Upper lobe of right lung (tissue), 1 donor: ENCODE measurements at places on chromosomes 5 and 9. TPM values are rescaled to one million over a fixed set of nuclear protein-coding genes. Genes with fewer than 3 reads are reported as not detected.

- no peaks in the 10 kb centered on the region for H3K27me3 ChIP-seq
- no peaks in the 10 kb centered on the region for H3K4me1 ChIP-seq
- H3K36me3 ChIP-seq = peaks cover 97% of the 10 kb centered on the region
- no peak for DNase-seq
Observed at GRCh38 chr9:5773324-5773999, 59.5 kb downstream of the ERMP1 start.

GRCh38 chr9:123509646-123510045, 153.6 kb downstream of the CRB2 start:
- H3K4me1 ChIP-seq = no peaks in the 10 kb centered on the region
- no peaks in the 10 kb centered on the region for H3K27me3 ChIP-seq
- H3K27ac ChIP-seq = no peak overlapping the region
- no peak overlapping the region for H3K4me3 ChIP-seq
- DNase-seq = no peak
- no peaks in the 10 kb centered on the region for H3K36me3 ChIP-seq

DNA sequence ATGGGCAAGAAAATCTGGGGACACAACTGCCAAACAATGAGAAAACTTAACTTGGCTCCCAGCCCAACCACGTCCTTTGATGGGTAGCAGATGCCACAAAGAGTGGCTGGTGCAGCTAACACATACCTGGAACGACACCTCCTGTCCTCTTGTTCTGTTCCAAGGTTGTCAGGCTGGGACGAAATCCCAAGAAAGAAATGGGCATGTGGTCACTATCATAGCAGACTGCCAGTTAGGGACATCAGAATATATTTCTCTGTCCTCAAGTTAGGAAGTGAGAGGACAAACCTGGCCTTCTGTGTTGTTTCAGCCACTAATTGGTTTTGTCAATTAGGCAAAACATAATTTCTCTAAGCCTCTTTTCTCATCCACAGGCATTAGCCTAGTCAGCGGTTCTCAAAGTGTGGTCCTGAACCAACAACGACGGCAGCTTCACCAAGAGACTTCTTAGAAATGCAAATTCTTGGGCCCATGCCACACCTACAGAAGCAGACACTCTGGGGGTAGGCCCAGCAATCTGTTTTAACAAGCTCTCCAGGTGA, 63.4 kb downstream of the RAPGEF1 start:
- no peaks in the 10 kb centered on the region for H3K27me3 ChIP-seq
- no peak for DNase-seq
- peaks cover 69% of the 10 kb centered on the region for H3K4me1 ChIP-seq
- H3K36me3 ChIP-seq = no peaks in the 10 kb centered on the region

GRCh38 chr9:38112049-38112448, 43.0 kb upstream of the SHB start:
- DNase-seq = no peak
- H3K27me3 ChIP-seq = no peaks in the 10 kb centered on the region
- no peak overlapping the region for H3K4me3 ChIP-seq
- no peaks in the 10 kb centered on the region for H3K4me1 ChIP-seq
- H3K36me3 ChIP-seq = no peaks in the 10 kb centered on the region

DNA sequence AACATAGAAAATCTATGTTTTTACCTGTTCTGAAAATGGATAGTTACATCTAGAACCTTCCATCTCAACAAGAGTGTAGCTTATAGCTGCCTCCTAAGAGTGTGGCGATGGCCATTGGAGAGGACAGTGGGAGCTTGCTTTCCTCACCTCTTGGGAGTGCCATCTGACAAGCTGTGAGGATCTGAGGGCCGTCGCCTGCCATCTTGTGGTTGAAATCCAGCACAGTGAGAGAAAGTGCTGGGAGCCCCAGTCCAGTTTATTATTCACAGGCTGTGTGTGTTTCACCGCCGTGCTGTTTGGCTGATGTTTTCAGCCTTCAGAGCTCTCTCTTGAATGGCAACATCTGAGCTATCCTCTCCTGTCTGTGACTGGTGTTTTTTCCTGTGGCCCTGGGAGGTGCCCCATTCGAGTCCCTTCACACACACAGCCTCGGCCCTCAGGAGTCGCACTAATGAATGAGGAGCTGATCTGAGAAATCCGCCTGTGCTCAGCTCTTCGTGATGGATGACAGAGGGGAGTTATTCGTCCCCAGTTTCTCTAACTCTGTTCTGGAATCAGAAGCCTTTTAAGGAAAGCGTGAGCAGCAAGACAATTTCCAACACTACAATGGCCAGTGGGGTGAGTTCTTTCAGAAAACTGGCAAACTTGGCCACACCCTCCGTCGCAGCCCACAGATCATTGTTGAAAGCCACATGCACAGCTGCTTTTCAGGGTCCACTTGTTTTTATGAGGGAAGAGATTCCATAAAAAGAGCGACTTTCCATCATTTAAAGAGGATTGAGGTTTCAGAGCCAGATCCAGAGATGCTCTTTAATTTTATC, 170.3 kb downstream of the PDZD2 start:
- no peaks in the 10 kb centered on the region for H3K27me3 ChIP-seq
- no peak overlapping the region for H3K4me3 ChIP-seq
- peak; percentile 74 for DNase-seq
- H3K4me1 ChIP-seq = no peaks in the 10 kb centered on the region
- H3K36me3 ChIP-seq = no peaks in the 10 kb centered on the region

DNA sequence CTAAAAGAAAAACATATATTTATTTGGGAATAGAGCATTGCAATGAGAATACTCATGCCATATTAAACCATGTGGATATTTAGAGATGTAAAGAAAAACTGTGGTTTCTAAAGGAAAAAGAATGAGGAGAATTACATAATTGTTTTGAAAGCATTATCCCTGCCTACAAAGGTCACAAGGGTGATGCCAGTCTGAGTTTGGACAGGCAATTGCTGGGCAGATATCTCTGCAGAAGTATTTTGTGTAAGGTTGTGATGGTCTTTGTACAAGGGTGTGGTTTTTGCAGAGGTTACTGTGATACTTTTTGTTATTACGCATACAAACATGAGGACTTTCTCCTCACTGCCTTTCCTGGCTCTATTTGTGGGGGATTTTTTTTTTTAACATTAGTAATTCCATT, 2022.9 kb upstream of the CDH6 start:
- no peaks in the 10 kb centered on the region for H3K27me3 ChIP-seq
- no peak for DNase-seq
- no peaks in the 10 kb centered on the region for H3K4me1 ChIP-seq
- H3K36me3 ChIP-seq = no peaks in the 10 kb centered on the region
- no peak overlapping the region for H3K4me3 ChIP-seq
- H3K27ac ChIP-seq = no peak overlapping the region

- H3K4me3 ChIP-seq = no peak overlapping the region
- H3K27me3 ChIP-seq = no peaks in the 10 kb centered on the region
- no peak for DNase-seq
- H3K4me1 ChIP-seq = peaks cover 31% of the 10 kb centered on the region
- H3K36me3 ChIP-seq = no peaks in the 10 kb centered on the region
- H3K27ac ChIP-seq = no peak overlapping the region
Observed at GRCh38 chr5:78515670-78516069, 132.9 kb downstream of the LHFPL2 start.

- no peaks in the 10 kb centered on the region for H3K36me3 ChIP-seq
- H3K27me3 ChIP-seq = no peaks in the 10 kb centered on the region
- no peak overlapping the region for H3K4me3 ChIP-seq
- no peak overlapping the region for H3K27ac ChIP-seq
Observed at GRCh38 chr5:75678155-75678554, 39.1 kb downstream of the POC5 start.

- no peak for DNase-seq
- no peak overlapping the region for H3K4me3 ChIP-seq
- H3K4me1 ChIP-seq = no peaks in the 10 kb centered on the region
- H3K27me3 ChIP-seq = no peaks in the 10 kb centered on the region
- no peaks in the 10 kb centered on the region for H3K36me3 ChIP-seq
Observed at GRCh38 chr9:122807271-122807900, 7.5 kb downstream of the OR1K1 start.

DNA sequence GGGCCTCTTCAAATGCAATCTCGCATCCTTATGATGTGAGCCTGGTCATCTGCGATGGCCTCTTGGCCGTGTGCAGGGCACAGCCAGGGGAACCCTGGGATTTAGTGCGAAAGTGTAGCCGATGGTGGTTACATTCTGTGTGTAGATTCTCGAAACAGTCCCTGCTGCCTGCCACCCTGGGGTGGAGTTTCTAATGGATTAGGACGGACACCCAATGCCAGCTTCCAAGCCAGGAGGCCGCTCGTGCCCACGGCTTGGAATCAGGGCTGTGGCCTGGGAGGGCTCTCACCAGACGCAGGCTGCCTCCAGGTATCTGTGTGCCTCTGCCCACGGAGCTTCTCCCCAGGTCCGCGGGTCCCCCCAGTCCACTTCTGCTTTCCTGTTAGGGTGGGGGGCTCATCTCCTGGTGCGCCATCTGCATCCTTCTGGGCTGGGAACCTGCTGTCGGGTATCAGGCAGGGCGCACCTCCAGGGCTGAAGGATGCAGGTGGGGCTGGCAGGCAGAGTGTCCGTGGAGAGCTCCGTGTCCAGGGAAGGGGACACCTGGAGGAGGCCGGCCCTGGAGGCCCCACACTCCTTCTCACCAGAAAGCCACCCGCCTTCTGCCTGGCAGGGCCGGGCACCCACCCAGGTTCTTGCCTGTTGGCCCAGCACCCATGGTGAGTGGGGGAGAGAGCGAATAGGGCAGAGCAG, 3.4 kb upstream of the SLC12A7 start:
- H3K4me1 ChIP-seq = peaks cover 13% of the 10 kb centered on the region
- no peaks in the 10 kb centered on the region for H3K27me3 ChIP-seq
- DNase-seq = no peak
- no peak overlapping the region for H3K27ac ChIP-seq

DNA sequence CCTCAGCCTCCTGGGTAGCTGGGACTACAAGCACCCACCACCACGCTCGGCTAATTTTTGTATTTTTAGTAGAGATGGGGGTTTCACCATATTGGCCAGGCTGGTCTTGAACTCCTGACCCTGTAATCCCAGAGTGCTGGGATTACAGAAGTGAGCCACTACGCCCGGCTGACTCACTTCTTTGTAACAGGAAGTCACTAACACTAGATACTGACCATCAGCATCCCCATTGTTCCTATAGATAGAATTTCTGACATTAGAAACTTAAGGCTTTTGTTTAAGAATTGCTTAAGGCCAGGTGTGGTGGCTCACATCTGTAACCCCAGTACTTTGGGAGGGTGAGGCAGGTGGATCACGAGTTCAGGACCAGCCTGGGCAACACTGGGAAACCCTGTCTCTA, 42.2 kb downstream of the LEAP2 start:
- H3K27me3 ChIP-seq = no peaks in the 10 kb centered on the region
- no peak overlapping the region for H3K27ac ChIP-seq
- H3K4me1 ChIP-seq = no peaks in the 10 kb centered on the region
- peaks cover 60% of the 10 kb centered on the region for H3K36me3 ChIP-seq
- no peak for DNase-seq

The PCDHB5 gene
- 2.3 TPM for total RNA-seq

The PCDHGA5 gene
- 3.5 TPM for total RNA-seq

The GABRA6 gene
- not detected for total RNA-seq

The ALDH1A1 gene
- total RNA-seq = 212 TPM

The AQP7 gene
- 2.4 TPM for total RNA-seq

The MRPL36 gene
- 29.4 TPM for total RNA-seq

The TRPM6 gene
- total RNA-seq = 1.2 TPM
